Osteocyte (in vitro differentiated cells): ENCODE measurements at places on chromosomes 16 and 17. TPM values are rescaled to one million over a fixed set of nuclear protein-coding genes. Genes with fewer than 3 reads are reported as not detected.

SNAI3 gene
- not detected in 2 replicates for total RNA-seq

EFCAB5 gene
- total RNA-seq, result 0.60 and 1.2 TPM in 2 replicates

SPAG9 gene
- 100 and 108 TPM in 2 replicates for total RNA-seq

CRISPLD2 gene
- 3.3 and 3.5 TPM in 2 replicates for total RNA-seq

FZD2 gene
- total RNA-seq, result 203 and 207 TPM in 2 replicates
